ENCODE measurements at places on chromosomes 12 and 14. TPM values are rescaled to one million over a fixed set of nuclear protein-coding genes. Genes with fewer than 3 reads are reported as not detected.

CCDC38 gene
- not detected for total RNA-seq

KRT79 gene
- not detected for total RNA-seq

AQP6 gene
- 0.21 TPM for total RNA-seq

CTSG gene
- not detected for total RNA-seq

DHRS2 gene
- total RNA-seq, result not detected

POTEG gene
- total RNA-seq, result not detected

GPR132 gene
- total RNA-seq, result not detected

OR4E2 gene
- total RNA-seq, result not detected

SLC7A8 gene
- total RNA-seq, result 9.4 TPM

ACTR10 gene
- 57.0 TPM for total RNA-seq

GPR84 gene
- total RNA-seq, result not detected

OR6C2 gene
- not detected for total RNA-seq

DLK1 gene
- 4.4 TPM for total RNA-seq

LRTM2 gene
- total RNA-seq, result not detected

GRCh38 chr12:130087222-130087621, 75.0 kb upstream of the FZD10 start:
- H3K4me3 ChIP-seq, result no peak overlapping the region

DNA sequence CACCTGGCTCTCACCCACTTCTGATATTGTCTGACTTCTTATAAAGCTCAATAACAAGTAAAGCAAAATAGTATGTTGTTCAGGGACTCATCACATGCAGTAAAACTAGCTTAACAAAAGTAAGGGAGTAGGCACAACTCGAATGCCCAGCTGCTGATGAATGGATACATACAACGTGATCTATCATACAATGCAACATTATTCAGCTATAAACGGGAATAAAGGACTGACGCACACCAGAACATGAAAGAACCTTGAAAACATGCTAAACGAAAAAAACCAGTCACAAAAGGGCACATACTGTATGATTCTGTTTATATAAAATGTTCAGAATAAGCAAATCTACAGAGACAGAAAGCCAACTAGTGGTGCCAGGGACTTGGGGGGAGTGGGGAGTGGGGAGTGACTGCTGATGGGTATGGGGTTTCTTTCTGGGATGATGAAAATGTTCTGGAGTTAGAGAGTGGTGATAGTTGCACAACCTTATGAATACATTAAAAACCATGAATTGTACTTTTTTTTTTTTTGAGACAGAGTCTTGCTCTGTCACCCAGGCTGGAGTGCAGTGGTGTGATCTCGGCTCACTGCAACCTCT, 11.1 kb downstream of the PLBD2 start:
- H3K4me1 ChIP-seq, result no peaks in the 10 kb centered on the region
- H3K27ac ChIP-seq, result no peak overlapping the region
- H3K27me3 ChIP-seq, result no peaks in the 10 kb centered on the region
- H3K36me3 ChIP-seq, result peaks cover 5% of the 10 kb centered on the region
- no peak overlapping the region for H3K4me3 ChIP-seq
- no peak for DNase-seq

DNA sequence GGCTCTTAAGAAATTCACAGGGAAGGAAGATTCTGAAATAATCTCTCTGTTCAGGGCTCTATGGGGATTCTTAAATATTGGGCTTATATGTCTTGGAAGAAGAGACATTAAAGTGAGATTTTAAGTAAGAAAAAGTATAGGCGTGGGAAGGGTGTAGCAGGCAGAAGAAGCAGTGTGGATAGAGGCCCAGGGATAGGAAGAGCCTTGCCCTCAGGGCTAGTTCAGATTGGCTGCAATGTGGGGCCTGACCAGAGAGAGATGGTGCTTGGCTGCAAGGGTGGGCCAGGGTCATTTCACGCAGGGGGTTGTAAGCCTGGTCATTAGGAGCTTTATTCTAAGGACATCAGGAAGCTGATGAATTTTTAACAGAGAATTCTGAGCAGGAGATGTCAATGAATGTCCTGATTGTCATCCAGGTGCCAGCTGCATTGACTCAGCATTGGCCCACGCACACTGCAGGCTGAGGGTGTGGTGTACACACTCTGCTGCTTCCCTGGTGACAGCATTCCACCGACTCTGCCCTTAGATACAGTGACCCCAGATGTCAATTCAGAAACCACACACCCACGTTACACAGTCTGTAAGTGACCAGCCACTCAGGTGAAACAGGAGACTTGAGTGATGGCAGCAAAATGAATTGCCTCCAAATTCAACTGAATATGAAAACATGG, 582.5 kb downstream of the NRXN3 start:
- peaks cover 18% of the 10 kb centered on the region for H3K4me1 ChIP-seq
- no peaks in the 10 kb centered on the region for H3K27me3 ChIP-seq
- H3K36me3 ChIP-seq, result no peaks in the 10 kb centered on the region

DNA sequence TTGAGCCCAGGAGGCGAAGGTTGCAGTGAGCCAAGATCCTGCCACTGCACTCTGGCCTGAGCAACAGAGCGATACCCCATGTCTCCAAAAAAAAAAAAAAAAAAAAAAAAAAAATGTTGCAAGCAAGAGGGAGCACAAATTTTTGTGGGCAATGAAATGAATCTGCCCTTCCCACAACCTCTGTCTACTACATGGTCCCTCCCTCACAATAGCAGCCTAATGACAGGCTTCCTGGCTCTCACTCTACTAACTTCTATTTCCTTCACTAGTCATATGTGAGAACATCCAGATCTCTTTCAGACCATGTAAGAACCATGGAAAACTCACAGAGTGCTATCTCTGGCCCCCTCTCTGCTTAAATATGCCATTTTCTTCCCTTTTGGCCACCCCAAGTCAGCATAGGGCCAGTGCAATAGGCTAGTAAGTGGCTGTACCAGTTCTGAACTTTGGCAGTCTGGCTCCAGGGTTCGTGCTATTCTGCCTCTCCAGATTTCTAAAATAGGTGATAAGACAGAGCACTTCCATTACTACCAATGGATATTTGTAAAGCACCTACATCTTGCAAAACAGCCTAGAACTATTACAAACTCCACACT, 7.1 kb downstream of the OSBPL8 start:
- no peaks in the 10 kb centered on the region for H3K27me3 ChIP-seq
- no peaks in the 10 kb centered on the region for H3K36me3 ChIP-seq
- H3K4me1 ChIP-seq, result peaks cover 41% of the 10 kb centered on the region

GRCh38 chr14:102633906-102634595, 41.6 kb downstream of the RCOR1 start:
- no peak overlapping the region for H3K4me3 ChIP-seq
- H3K27me3 ChIP-seq, result no peaks in the 10 kb centered on the region
- no peak for DNase-seq
- H3K36me3 ChIP-seq, result peaks cover 2% of the 10 kb centered on the region
- H3K4me1 ChIP-seq, result peaks cover 20% of the 10 kb centered on the region
- H3K27ac ChIP-seq, result no peak overlapping the region

- peaks cover 89% of the 10 kb centered on the region for H3K27me3 ChIP-seq
- no peaks in the 10 kb centered on the region for H3K36me3 ChIP-seq
- no peak overlapping the region for H3K27ac ChIP-seq
- peak overlapping the region; percentile 92 for H3K4me3 ChIP-seq
- peaks cover 24% of the 10 kb centered on the region for H3K4me1 ChIP-seq
Observed at GRCh38 chr12:84911271-84912197, 1.1 kb downstream of the SLC6A15 start.

DNA sequence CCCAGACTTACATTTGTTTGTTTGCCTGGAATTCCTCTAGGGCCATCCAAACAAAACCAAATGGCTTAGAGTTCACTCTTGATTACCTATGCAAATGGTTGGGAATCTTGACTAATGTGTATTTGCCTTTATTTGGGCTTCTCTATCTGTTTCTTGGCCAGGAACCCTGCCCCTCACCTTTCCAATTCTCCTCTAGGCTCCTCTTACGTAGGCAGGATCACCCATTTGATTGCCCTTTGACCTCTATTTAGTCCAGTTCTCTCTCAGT, 123.0 kb upstream of the DYRK2 start:
- no peak for DNase-seq
- peaks cover 9% of the 10 kb centered on the region for H3K4me1 ChIP-seq
- H3K27me3 ChIP-seq, result no peaks in the 10 kb centered on the region
- H3K4me3 ChIP-seq, result no peak overlapping the region
- H3K27ac ChIP-seq, result no peak overlapping the region
- no peaks in the 10 kb centered on the region for H3K36me3 ChIP-seq

DNA sequence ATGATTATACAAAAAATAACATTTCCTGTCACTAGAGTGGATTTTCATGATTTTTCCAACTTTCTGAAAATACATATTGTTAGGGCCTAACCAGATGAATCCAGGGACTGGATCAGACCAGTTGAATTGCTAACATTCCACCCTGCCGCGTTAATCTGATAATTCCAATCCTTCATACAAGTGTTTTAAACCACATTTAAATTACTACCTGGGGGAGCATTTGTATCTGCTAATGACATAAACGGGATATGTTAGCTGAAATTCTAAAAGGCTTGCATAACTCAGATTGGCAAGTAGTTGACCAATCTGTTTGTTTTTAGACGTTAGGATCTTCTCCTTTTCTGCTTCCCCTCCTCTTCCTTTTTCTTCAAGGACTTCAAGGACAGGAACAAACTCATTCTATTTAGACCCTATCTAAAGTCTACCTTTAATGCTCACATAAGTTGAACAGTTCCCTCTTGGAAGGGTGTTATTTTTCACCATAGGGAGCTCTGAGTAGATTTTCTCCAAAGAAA, 239.0 kb downstream of the ADAMTS20 start:
- H3K4me3 ChIP-seq, result no peak overlapping the region
- no peak overlapping the region for H3K27ac ChIP-seq
- no peaks in the 10 kb centered on the region for H3K27me3 ChIP-seq
- no peaks in the 10 kb centered on the region for H3K4me1 ChIP-seq
- H3K36me3 ChIP-seq, result no peaks in the 10 kb centered on the region
- DNase-seq, result no peak

DNA sequence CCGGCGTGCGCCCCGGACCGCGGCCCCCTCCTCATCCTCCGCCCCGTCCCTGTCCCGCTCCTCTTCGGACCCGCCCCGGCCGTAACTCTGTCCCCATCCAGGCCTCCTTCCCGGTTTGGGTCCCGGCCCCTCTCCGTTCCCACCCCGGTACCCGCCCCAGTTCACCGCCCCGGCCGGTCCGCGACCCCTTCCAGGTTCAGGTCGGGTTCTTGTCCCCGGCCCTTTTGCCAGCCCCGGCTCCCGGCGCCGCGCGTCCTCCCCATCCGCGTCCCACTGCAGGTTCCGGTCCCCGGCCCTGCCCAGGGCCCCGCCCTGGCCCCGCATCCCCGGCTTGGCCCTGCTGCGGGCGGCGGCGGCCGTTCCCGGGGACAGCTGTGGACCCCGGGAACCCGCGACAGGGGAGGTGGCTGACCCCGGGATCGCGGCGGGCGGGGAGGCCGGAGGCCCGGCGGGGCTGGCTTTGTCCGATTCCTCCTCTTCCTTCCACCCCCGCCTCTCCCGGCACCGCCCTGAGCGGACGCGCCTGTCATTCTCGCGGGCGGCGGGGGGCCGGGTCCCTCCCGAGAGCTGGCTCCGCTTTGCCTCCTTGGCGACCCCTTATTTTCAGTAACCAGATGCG, 601 bp downstream of the KLC1 start:
- H3K4me3 ChIP-seq, result peak overlapping the region; percentile 97
- H3K36me3 ChIP-seq, result no peaks in the 10 kb centered on the region
- peak; percentile 47 for DNase-seq
- peak overlapping the region; percentile 94 for H3K27ac ChIP-seq

GRCh38 chr14:61262082-61262481, 19.1 kb downstream of the TMEM30B start:
- peaks cover 20% of the 10 kb centered on the region for H3K27me3 ChIP-seq
- no peaks in the 10 kb centered on the region for H3K36me3 ChIP-seq
- H3K27ac ChIP-seq, result no peak overlapping the region
- no peak overlapping the region for H3K4me3 ChIP-seq

GRCh38 chr12:16949871-16950667, 344.1 kb upstream of the LMO3 start:
- DNase-seq, result no peak
- H3K4me3 ChIP-seq, result no peak overlapping the region
- no peaks in the 10 kb centered on the region for H3K36me3 ChIP-seq
- peaks cover 14% of the 10 kb centered on the region for H3K4me1 ChIP-seq
- no peaks in the 10 kb centered on the region for H3K27me3 ChIP-seq

- no peaks in the 10 kb centered on the region for H3K27me3 ChIP-seq
- H3K36me3 ChIP-seq, result no peaks in the 10 kb centered on the region
- H3K27ac ChIP-seq, result no peak overlapping the region
Observed at GRCh38 chr12:109239179-109239578, 69.9 kb downstream of the FOXN4 start.

- no peaks in the 10 kb centered on the region for H3K36me3 ChIP-seq
- DNase-seq, result no peak
- no peak overlapping the region for H3K27ac ChIP-seq
- H3K4me1 ChIP-seq, result no peaks in the 10 kb centered on the region
Observed at GRCh38 chr14:67002994-67003753, 186.1 kb upstream of the GARIN2 start.

GRCh38 chr12:92208613-92209121, 63.0 kb upstream of the BTG1 start:
- H3K36me3 ChIP-seq, result no peaks in the 10 kb centered on the region
- H3K4me1 ChIP-seq, result peaks cover 4% of the 10 kb centered on the region
- no peaks in the 10 kb centered on the region for H3K27me3 ChIP-seq
- no peak overlapping the region for H3K27ac ChIP-seq
- no peak for DNase-seq

- no peaks in the 10 kb centered on the region for H3K27me3 ChIP-seq
- H3K36me3 ChIP-seq, result no peaks in the 10 kb centered on the region
- H3K4me3 ChIP-seq, result no peak overlapping the region
- H3K27ac ChIP-seq, result no peak overlapping the region
- H3K4me1 ChIP-seq, result peaks cover 20% of the 10 kb centered on the region
- DNase-seq, result no peak
Observed at GRCh38 chr14:102094101-102094500, 7.3 kb upstream of the HSP90AA1 start.

DNA sequence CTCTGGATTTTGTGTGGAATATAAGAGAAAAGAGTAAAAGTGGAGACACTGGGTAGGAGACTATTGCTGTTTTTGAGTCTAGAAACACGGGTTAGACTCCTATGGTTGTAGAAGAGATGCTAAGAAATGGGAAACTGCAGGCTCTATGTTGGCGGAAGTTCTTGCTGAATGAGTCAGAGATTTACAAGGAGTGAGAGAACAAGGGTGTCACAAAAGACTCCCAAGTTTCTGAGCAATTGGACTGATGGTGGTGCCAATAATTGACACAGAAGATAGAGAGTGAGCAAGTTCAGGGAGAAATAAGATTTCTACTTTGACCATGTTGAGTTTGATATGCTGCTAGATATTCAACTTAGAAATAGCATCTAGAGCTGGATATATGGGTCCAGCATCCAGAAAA, 2.6 kb upstream of the PRKD1 start:
- H3K27ac ChIP-seq, result no peak overlapping the region
- H3K4me3 ChIP-seq, result no peak overlapping the region
- DNase-seq, result no peak
- peaks cover 17% of the 10 kb centered on the region for H3K27me3 ChIP-seq

DNA sequence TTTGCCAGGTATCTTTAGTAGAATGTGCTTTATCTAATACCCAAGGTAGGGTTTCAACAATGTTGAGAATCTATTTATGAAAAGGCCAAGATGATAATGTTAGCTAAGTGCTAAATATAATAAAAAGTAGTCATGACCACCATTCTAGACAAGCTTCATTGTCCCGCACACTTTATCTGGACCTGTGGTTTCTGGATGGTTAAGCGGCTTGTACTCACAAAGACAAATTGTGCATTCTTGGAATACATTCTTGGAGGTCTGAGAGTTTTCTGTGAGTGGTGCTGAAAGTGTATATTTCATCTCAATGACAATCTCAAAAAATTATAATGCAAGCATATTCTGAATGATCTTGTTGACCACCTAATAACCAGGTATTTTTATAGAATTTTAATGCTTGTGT, 646.9 kb downstream of the DIO2 start:
- no peak for DNase-seq
- no peaks in the 10 kb centered on the region for H3K36me3 ChIP-seq
- H3K4me3 ChIP-seq, result no peak overlapping the region

- no peak for DNase-seq
- no peak overlapping the region for H3K4me3 ChIP-seq
- H3K4me1 ChIP-seq, result no peaks in the 10 kb centered on the region
- H3K36me3 ChIP-seq, result no peaks in the 10 kb centered on the region
- H3K27me3 ChIP-seq, result no peaks in the 10 kb centered on the region
Observed at GRCh38 chr12:107528731-107529365, 156.8 kb upstream of the PWP1 start.

Measured in neural crest cell (in vitro differentiated cells).